CD4-positive, alpha-beta T cell treated with Interleukin-4 for 1 hour (primary cell): ENCODE measurements at places on chromosomes 4 and X.

DNA sequence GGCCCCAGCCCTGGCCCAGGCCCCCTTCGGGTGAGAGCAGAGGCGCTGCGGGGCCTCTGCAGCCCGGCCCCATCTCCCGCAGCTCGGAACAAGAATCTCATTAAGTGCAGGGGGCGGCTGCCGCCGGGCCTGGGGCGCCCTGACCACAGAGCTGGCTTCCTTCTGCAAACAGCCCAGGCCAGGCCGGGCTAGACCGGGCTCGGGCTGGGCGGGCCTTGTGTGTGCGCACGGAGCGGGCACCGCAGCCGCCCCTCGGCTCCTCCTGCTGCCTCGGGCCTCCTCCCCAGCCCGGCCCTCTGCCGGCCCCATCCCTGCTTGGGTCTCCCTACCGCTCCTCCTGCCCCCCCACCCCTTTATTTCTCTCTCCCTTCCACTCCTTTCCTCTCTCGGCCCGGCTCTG, 83.3 kb downstream of the EFNB1 start:
- no peak for DNase-seq

DNA sequence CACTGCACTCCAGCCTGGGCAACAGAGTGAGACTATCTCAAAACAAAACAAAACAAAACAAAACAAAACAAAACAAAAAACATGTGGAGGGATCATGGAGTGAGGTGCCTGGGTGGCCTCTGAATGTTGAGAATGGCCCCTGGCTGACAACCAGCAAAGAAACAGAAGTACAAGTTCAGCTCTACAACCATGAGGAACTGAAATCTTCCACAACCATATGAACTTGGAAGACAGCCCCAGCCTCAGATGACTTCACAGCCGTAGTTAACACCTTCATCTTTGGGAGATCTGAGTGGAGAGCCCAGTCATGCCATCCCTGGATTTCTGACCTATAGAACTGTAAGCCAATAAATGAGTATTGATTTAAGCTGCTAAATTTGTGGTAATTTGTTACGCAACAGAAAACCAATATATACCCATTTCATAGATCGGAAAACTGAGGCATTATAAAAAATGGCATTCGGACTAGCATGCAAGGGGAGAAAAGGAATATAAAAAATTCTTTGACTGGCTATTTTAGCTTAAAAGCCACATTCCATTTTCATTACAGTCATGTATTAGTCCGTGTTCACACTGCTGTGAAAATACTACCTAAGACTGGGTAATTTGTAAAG, 138.7 kb upstream of the RAPGEF2 start:
- DNase-seq: no peak

GRCh38 chr4:3767570-3768288, 1.5 kb downstream of the ADRA2C start:
- DNase-seq: no peak

DNA sequence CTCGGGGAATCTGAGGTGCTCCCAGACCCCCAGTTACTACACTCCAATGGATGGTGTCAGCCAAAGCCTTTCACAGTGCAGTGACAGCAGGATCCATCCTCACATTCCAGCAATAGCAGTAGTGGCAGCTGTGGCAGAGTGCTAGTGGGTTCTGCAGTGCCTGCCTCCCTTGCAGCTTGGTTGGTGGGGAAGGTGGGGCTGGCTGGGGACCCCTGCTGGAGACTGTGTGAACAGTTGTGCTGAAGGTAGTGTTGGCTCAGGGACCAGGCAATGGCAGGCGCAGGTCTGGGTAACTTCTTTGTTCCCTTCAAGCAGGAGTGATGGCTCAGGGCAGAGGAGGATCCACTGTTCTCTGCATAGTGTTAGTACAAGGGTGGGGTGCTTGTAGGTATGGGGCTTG, 343.7 kb upstream of the TRAM1L1 start:
- no peak for DNase-seq

- DNase-seq: no peak
Observed at GRCh38 chr4:155711556-155711955, 44.9 kb downstream of the GUCY1A1 start.
